ENCODE measurements at places on chromosomes 11 and 22.

DNA sequence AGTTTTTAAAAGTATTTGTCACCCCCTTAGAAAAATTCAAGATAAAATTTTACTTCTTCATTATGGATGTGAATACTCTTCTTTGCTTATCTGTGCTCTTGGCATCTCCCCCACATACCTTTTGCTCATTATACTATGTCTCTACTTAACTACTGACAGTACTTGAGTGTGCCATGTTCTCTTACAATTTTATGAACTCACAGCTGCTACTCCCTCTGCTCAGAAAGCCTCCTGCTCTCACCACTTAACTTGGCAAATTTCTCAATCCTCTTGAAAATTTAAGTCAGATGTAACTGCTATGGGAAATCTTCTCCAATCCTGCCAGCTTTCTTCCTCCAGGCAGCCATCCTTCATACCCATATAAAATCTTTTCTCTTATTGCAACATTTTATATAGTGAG, 163.4 kb downstream of the CNTN5 start:
- DNase-seq, result no peak

GRCh38 chr11:2515401-2516275, 70.8 kb downstream of the KCNQ1 start:
- no peak for DNase-seq

- DNase-seq, result no peak
Observed at GRCh38 chr22:49587421-49587820, 240.3 kb downstream of the BRD1 start.

- DNase-seq, result no peak
Observed at GRCh38 chr11:102319544-102319943, 2.3 kb downstream of the BIRC3 start.

- no peak for DNase-seq
Observed at GRCh38 chr22:40709752-40710413, 30.6 kb downstream of the MCHR1 start.

Measured in stimulated activated CD4-positive, alpha-beta T cell treated with anti-CD3 and anti-CD28 coated beads, Interleukin-1b, Interleukin-23, amount 100 ng/mL, for 48 hours (primary cell).